OCI-M1 (cell line): ENCODE measurements at places on chromosomes 11 and 22.

GRCh38 chr11:132030896-132031295 lies 660.5 kb downstream of the NTM start:
- DNase-seq: no peak

GRCh38 chr11:128463979-128464378 lies 123.4 kb downstream of the ETS1 start:
- no peak for DNase-seq

GRCh38 chr11:61675826-61676225 lies 4.4 kb upstream of the DAGLA start:
- DNase-seq: no peak

- DNase-seq: no peak
Measured at GRCh38 chr11:100691896-100692653, 5.0 kb downstream of the ARHGAP42 start.

DNA sequence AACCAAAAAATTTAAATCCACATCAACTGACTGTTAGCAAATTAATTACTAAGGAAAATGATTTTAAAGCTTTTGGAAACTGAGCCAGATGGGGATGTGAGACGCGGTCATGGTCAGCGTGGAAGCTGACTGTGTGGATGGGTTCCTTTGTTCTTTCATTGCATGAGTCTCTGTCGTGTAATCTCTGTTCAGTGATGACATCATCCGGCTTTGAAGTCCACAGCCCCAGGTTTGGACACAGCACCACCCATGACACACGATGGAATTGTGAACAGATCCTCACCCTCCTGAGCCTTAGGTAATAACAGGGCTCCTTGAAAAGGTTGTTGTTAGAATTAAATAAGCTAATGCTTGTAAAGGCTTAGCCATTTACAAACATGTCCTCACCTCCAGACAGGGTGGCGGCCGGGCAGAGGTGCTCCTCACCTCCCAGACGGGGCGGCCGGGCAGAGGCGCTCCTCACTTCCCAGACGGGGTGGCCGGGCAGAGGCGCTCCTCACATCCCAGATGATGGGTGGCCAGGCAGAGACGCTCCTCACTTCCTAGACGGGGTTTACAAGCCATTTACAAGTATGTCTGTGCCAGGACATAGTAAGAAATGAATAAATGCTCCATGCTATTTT lies 677.3 kb downstream of the TBC1D22A start:
- no peak for DNase-seq

DNA sequence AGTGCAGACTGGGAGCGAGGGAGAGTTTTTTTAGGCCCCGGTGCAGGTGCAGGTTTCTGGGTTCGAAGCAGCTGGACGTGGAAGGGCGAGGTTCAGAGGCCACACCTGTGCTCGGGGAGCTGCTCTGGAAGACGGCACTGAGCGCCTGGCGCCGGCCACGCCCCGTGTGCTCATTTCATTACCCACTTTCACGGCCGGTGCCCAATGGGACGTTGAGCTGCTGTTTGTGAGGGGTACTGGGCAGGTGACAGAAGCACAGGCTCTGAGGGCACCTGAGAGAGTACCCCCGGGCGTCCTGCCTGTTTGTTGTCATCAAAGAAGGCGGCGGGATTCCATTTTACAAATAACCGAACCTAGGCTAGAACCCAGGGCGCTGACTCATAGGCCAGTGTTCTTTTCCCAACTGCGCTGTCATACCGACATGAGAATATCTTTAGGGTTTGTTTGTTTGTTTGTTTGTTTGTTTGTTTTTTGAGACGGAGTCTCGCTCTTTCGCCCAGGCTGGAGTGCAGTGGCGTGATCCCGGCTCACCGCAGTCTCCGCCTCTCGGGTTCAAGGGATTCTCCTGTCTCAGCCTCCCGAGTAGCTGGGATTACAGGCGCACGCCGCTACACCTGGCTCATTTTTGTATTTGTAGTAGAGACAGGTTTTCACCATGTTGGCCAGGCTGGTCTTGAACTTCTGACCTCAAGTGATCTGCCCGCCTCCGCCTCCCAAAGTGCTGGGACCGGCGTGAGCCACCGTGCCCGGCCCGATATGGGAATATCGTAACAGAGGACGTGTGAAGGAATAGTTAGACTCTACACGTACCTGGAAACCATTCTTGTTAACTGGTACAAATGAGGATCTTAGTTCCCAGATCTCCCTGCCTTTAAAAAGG lies 16.6 kb upstream of the SPTBN2 start:
- no peak for DNase-seq

DNA sequence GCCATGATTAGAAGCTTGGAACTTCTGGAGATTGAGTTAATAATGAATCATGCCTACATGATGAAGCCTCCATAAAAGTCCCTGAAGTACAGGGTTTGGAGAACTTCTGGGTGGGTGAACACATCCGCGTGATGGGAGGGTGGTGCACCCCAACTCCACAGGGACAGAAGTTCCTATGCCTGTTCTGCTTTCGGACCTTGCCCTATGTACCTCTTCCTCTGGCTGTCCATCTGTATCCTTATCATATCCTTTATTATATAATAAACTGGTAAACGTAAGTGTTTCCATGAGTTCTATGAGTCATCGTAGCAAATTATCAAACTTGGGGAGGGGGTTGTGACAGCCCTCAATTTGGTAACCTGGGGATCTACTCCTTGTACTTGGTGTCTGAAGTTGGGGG lies 60.2 kb downstream of the ADM start:
- no peak for DNase-seq

DNA sequence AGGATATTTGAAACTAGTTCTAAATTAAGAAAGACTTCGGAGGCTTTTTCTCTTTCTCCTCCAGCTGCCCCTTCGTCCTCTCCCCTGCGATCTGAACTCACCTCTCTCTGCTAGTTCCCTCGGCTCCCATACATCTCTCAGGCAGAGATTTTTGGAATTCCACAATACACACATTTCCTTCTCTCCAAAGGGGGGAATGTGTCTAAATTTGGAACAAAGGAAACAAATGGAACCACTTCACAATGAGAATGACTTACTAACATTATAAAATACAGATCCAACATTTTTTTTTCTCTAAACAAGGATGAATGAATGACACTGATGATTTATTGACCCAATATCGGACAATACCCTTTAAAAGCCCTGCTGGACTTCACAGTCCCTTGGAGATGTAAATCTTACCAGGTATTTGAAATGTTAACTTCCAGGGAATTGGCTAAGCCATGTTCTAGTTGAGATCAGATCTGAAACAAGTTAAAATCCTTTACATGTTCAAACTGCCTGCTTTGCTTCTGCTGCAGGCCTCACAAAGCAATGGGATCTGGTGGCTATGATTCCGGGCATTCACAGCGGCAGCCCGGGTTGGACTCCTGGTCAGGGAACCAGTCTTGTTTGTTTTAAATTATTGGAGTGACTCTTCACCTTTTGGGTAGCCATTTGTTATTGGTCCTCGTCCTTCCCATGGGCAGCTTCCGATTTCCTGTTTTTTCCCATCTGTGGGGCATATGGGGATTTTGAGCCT lies 20.5 kb upstream of the GSTP1 start:
- DNase-seq: no peak

GRCh38 chr11:58179648-58180047 lies 9.2 kb upstream of the OR9Q2 start:
- peak; percentile 13 for DNase-seq

- DNase-seq: no peak
Measured at GRCh38 chr11:115580927-115581680, 76.9 kb upstream of the CADM1 start.

DNA sequence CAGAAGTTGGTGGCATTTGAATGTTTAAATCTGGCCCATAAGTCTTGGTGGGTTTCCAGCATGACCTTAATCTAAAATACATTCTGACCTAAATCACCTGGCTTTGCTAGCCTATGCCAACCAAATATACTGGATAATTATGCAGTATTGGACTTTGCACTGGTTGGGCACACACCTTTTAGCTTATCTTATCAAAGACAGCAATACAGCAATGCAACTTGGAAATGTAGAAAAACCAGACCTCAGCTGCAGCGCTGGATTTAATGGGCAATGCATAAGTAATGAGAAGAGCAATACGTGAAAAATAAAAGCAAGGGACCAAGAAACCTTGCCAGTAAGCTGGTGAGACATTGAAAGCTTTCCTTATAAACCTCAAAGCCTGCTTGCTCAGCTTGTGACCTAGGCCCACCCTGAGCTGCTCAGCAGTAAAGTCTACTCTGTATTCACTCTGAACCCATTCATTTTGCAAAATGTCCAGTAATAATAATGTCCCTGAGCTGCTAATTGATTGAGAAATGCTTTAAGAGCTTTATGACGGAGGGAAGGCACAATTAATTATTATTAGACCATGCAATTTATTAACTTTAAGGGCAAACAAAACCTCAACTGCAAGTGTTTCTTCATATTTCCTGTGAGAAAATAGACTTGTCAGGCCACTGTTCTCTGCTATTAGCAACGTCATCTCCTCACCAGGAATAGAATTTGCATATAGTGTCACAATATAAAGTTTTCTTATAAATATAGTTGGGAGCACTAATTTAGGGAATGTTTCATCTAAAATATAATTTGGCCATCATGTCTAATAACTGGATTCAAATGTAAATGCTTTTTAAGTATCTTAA lies 49.4 kb upstream of the CEP295 start:
- no peak for DNase-seq

GRCh38 chr11:35267504-35267903 lies 128.5 kb downstream of the CD44 start:
- no peak for DNase-seq
